Pulmonary artery endothelial cell (primary cell): ENCODE measurements at places on chromosomes 7 and 10. TPM values are rescaled to one million over a fixed set of nuclear protein-coding genes. Genes with fewer than 3 reads are reported as not detected.

DNA sequence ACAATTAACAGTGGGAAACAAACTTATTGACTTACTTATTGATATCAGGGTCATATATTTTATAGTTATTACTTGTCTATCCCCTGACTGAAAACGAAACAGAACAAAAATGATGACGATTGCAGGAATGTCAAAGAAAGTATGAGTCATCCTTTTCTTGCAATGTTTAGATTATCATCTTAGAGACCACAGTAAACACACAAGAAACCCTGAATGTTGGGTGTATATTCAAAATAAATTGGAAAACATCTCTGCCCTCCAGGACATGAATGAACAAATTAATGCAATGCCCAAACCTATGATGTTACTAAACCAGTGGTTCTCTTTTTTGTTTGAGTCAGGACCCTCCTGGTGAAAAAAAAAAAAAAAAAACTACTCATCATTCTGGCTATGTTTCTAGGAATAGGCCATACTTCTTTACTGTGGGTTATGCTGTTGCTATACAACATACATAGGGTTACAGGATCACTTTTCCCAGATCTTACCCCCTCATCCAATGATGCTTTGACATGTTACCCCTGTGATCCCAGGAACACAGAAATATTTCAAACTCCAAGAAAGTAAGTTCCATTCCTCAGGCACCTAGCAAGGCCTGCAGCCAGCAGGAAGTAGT lies 623.4 kb upstream of the IGFBP3 start:
- DNase-seq = peak; percentile 55

GRCh38 chr7:87391020-87391701 lies 45.7 kb downstream of the CROT start:
- DNase-seq = no peak

- DNase-seq = no peak
These were observed 373 bp downstream of the DHX32 start for GRCh38 chr10:125880719-125881118.

DNA sequence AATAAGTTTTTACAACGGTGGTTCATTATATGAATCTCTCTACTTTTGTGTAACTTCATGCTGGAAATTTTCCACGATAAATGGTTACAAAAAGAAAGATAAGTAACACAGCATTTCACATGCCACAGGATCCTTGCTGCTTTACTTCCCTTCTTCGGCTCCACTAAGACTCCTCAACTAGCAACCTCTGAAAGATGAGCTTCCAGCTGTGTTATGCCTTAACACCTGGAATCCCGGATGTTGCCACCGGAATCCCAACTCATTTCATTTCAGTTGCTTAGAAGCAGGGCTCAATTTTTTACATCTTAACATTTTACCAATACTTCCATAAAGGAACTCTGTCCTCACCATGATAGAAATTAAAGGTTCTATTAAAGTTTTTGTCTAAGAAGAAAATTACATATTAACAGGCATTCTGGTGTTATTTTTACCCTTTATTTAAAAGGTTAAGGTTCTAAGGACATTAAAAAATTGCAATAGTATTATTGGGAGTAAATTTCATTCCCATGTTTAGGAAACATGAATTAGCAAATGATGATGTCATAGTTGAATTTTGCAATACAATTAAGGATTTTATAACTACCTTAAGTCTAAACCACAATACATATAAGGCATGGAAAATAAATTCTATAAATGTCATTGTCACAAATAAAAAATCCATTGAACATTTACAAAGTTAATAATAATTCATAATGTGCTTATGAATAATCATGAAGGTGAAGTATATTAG lies 57.1 kb upstream of the IL6 start:
- no peak for DNase-seq

DNA sequence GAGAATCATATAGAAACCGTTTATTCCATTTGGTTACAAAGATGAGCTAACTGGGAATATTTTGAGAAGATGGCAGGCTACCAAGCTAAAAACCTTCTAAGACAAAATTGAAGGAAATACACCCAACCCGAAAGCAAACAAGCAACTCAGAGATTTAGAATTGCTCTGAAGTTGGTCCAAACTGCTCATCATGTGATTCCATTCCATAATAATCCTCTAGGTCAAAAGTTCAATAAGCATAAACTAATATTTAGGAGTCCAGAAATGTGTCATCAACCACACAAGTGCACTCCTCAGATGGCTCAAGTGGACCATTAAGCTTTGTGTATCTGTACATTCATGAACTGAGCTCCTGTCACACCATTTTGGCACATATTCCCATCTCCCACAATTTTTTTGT lies 28.7 kb downstream of the DGKI start:
- no peak for DNase-seq

Gene HOXA6
- 0.07 and 0.42 TPM in 2 replicates for total RNA-seq

DNA sequence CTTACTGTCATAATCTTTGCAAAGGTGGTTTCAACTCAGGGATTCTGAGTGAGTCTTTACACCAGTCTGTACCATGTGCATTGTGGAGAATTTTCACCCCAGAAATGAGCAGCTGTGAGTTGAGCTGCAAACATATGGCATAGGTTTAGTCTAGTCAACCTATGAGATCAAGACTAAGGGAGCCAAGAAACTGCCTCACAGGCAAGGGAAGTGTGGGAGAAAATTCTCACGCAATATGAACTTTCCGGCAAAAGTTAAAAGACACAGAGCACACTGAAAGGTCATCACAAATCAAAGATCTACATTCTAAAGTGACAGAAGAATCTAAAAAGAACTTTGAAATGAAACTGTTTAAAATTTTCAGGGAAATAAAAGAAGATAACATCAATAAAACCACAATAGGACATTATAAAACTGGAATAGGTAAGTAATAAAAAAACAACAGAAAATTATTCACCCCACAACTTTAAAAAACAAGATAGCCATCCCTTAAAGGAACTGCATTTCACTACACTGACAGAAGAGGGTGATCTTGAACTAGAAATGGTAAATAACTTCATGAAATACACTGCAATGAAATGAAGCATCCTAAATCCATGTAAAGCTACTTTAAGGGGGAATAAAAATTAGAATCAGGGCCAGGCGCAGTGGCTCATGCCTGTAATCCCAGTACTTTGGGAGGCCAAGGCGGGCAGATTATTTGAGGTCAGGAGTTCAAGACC lies 63.5 kb downstream of the LGI1 start:
- DNase-seq = no peak

Gene ZCCHC24
- 5.1 and 5.7 TPM in 2 replicates for total RNA-seq

Gene HMX3
- not detected in 2 replicates for total RNA-seq

DNA sequence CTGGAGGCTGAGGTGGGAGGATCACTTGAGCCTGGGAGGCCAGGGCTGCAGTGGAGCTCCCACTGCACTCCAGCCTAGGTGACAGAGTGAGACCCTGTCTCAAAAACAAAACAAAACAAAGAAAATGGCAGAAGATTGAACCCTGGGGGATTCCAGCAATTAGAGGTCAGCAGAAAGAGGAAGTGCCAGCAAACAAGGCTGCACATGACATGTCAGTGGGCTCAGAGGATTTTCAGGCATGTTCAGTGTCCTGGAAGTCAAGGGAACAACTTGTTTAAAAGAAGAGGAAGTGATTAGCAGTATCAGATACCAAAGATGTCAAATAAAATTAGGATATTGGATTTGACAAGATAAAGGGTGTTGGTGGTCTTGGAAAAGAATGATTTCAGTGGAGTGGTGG lies 32.3 kb downstream of the RAB18 start:
- no peak for DNase-seq

DNA sequence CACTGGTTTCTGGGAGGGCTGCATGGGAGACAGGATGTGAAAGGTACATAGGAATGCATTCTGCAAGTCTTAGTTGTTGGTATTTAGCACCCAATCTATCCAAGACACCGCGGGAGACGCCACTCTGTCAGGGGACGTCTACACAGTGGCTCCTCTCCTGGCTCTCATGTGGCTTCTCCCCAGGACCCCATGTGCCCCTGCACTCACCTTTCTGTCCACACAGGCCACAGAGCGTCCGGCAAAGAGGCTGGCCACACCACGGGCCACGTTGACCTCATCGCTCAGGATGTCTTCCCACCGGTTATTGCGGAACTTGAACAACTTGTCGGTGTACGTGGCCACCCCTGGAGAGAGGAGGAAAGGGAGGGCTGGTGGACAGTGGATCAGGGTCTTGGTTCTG lies 73.4 kb downstream of the GOLGA7B start:
- no peak for DNase-seq

DNA sequence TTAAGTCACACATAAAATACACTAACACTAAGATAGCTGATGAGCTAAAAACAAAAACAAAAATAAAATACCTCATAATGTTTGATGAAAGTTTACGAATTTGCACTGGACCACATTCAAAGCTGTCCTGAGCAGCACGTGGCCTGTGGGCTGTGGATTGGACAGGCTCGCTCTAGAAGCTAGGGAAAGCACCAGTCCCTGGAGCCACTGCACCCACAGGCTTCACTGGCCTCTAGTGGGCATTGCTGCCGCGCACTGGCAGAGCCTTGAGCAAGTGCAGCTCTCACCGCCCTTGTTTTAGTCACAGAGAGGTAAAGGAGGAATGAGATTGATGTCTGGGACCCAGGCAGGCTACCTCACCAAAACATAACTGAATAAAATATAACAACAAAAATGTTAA lies 67.6 kb downstream of the PAX2 start:
- DNase-seq = no peak

GRCh38 chr10:1630304-1630703 lies 107.0 kb downstream of the ADARB2 start:
- no peak for DNase-seq

DNA sequence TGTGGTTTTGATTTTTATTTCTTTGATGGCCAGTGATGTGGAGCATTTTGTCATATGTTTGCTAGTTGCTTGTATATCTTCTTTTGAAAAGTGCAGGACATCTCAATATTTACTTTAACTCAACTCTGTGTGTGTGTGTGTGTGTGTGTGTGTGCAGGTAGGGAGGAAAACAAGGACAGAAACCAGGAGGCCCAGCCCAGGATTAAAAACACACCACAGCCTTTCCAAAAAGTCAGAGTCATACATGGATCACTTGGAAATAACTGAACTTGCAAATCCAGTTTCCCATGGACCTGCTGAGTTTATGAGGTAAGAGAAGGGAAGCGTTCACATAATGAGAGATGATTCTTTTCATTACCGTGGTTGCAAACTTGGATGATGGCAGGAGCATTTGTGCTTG lies 189.9 kb upstream of the LYZL1 start:
- no peak for DNase-seq

Gene PKD1L1
- total RNA-seq = 1.1 and 2.1 TPM in 2 replicates

Gene SLC18A3
- not detected in 2 replicates for total RNA-seq

Gene TMUB1
- total RNA-seq = 18.0 and 19.6 TPM in 2 replicates

Gene NXPH1
- not detected in 2 replicates for total RNA-seq

Gene SSC4D
- 0.46 and 0.60 TPM in 2 replicates for total RNA-seq

- DNase-seq = no peak
These were observed 39.5 kb upstream of the YAE1 start for GRCh38 chr7:39526666-39527065.

GRCh38 chr10:83987216-83987615 lies 152.1 kb upstream of the GHITM start:
- no peak for DNase-seq

- DNase-seq = no peak
These were observed 876 bp upstream of the PIK3AP1 start for GRCh38 chr10:96721207-96721572.

DNA sequence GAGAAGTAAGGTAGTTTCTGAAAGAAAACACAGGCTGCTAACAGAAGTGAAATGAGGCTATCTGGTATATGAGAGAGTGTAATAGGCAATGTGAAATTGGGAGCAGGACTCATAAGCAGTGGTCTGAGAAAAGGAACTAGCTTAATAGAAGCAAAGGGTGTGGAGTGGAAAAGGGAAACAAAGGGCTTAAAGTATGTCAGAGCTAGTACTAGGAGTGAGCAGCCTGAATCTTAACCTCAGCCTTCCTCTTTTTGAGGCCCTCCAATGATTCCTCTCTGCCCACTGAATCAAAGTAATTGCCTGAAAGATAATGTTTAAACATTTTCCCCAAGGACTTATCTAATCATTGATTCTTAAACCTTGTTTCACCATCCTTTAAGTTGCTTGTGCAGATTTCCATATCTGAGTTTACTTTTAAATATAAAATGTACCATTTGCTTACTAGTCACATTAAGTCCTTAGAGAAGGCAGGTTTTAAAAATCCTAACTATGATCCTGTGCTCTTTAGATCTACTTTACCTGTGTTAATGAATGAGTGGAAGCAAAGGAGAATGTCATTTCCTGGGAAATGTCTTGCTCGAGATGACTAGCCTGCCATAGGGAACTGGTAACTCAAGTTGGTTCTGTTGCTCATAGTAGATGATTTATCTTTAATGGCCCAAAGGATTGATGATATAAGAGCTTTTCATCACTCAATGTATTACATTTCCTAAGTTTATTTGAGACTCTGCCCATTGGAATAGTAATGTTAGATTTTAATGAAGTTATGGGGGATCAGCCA lies 155.0 kb downstream of the SKAP2 start:
- no peak for DNase-seq

Gene NANOS1
- total RNA-seq = 0.11 and 0.13 TPM in 2 replicates

Gene CAV1
- 1,552 and 2,041 TPM in 2 replicates for total RNA-seq

Gene PLAC9
- total RNA-seq = 5.3 and 8.2 TPM in 2 replicates

DNA sequence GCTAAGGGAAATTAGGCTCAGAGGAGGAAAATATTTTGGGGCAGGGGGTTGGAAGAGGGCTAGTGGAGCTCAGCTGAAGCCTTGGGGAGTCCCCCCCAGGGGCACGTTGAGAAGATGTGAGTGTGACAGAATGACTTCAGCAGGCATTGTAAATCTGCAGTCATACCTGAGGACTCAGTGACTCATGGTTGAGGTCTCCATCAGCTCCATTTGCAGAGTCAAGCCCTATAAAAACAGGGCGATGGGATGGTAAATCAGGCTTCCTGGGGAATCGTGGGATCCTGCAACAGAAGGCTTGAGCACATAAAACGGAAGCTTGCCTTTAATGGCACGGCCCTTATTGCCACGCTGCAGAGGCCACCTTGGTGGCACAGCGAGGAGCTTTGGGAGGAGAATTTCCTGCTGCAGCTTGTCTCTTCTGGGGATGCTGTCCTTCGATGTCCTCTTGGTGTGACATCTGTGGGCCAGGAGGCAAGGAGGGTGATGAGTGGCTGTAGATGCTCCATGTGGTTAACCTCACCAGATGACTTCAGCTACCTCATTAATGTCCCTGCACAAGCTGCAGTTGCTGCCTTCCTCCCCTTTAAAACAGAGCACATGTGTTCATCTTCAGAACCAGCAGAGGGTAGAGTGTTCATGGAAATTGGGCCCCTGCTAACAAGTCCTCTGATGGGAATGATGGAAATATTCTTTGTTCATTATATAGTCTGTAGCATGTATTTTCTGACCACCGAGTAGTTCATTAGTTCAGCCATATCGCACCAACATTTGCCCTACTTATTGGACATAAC lies 285.9 kb downstream of the LRMDA start:
- no peak for DNase-seq

GRCh38 chr7:6284055-6284400 lies 11.6 kb upstream of the CYTH3 start:
- no peak for DNase-seq

- DNase-seq = no peak
These were observed 69.4 kb downstream of the KIAA1217 start for GRCh38 chr10:24278176-24278889.

DNA sequence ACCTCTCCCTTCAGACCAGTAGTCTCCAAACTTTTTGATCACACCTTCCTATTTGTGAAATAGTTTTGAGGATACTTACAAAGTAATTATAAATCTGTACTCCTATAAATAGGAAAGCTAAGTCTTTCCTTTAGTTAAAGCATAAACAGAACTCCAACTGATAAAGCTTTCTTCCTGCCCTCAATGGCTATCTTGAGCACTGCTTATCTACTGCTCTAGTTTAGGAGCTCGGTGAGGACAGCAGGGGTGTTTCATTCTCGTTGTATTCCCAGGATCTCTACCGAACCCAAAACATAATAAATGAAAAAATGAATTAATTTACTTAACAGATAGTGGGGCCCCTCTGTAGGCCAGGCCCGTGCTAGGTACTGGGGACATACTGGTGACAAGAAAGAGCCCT lies 17.7 kb downstream of the SORBS1 start:
- no peak for DNase-seq

Gene DGKB
- total RNA-seq = not detected in 2 replicates
